ENCODE measurements at places on chromosomes 4 and X.

DNA sequence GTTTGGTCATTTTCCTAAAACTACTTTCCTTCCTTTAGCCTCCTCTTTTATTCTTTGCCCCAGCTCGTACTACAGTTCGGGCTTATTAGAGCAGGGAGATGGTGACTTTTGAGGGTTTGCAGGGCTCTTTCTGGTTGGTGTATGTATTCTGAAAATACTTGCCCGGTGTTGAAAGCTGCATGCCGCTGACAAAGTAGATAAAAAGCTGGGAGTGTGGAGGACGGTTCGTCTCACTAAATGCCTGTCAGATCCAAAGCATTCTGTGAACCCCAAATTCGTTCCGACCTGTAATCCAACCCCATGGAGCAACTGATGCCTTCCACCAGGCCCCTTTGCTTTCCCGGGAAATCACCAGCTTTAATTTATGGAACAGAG is 19.2 kb downstream of the TRIM2 start:
- no peak for DNase-seq

GRCh38 chr4:152340818-152341217 is 195.1 kb downstream of the FBXW7 start:
- no peak for DNase-seq

DNA sequence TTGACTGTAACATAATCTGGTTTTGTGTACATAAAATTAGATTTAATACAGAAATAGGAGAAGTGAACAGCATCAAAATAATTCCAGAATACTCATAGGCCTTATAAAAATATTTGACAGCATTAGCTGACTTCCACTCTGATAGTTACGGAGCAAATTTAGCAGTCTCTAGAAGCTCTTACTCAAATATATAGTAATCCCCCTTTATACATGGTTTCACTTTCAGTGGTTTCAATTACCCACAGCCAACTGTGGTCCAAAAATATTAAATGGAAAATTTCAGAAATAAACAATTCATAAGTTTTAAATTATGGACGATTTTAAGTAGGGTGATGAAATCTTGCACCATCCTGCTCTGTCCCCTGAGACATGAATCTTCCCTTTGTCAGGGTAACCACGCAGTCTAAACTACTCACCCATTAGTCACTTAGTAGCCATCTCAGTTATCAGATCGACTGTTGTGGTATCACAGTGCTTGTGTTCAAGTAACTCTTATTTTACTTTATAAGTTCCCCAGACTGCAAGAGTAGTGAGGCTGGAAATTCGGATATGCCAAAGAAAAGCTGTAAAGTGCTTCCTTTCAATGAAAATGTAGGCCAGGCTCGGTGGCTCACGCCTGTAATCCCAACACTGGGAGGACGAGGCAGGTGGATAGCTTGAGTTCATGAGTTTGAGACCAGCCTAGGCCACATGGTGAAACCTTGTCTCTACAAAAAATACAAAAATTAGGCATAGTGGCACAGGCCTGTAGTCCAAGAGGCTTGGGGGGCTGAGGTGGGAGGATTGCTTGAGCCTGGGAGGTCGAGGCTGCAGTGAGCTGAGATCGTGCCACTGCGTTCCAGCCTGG is 17.2 kb upstream of the RTL9 start:
- no peak for DNase-seq

DNA sequence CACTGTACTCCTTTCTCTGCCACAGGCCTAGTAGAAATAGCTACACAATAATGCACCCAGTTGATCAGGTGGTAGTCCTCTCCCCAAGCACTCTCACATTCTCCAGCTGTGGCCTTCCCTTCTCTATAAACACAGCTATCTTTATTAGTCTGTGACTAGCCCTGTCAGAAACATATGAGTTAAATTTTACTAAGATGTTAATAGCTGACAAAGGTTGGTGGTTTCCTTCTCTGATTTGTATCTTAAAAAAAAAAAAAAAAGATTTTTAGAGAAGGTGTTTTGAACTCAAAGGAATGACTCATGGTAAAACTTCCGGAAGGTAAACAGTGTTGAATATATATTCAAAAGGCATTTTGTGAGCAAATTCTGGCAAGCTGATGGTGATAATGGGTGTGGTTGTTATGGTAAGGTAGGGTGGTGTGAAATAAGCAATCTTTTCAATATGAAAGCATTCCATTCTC is 327.4 kb downstream of the PPP3CA start:
- DNase-seq, result no peak
